ENCODE measurements at places on chromosomes 11 and 22. TPM values are rescaled to one million over a fixed set of nuclear protein-coding genes. Genes with fewer than 3 reads are reported as not detected.

Gene DRD2
- total RNA-seq: 3.3 TPM

DNA sequence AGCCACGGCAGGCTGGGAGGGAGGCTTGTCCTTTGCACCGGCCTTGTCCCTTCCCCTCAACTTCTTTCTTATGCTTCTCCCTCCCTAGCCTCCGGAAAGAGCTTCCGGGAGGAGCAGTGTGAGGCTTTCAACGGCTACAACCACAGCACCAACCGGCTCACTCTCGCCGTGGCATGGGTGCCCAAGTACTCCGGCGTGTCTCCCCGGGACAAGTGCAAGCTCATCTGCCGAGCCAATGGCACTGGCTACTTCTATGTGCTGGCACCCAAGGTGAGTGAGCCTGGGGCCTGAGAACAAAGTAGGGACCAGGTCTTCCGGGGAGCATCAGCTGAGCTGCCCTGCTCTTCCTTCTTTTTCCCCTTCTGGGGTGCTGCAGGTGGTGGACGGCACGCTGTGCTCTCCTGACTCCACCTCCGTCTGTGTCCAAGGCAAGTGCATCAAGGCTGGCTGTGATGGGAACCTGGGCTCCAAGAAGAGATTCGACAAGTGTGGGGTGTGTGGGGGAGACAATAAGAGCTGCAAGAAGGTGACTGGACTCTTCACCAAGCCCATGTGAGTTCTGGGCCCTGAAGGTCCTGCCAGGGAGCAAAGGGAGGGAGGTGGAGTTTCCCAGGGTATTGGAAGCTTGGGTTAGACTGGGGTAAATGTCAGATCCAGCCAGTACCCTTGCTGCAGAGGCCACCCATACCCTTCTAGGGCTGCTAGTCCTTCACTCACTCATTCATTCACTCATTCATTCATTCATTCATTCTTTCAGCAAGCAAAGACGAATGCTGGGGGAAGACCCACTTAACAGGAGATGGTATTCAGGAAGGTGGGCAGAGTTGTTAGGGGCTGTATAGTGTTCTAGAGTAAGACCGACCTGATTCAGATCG, 22.6 kb downstream of the ADAMTS15 start:
- DNase-seq: no peak

GRCh38 chr11:129455756-129456655, 80.4 kb downstream of the BARX2 start:
- no peak for DNase-seq

GRCh38 chr11:128720522-128720985, 26.7 kb downstream of the FLI1 start:
- DNase-seq: no peak
